OCI-LY7 (cell line): ENCODE measurements at places on chromosomes 16 and 17.

GRCh38 chr17:32142857-32143526, 690 bp downstream of the RHOT1 start:
- DNase-seq, result peak; percentile 35

DNA sequence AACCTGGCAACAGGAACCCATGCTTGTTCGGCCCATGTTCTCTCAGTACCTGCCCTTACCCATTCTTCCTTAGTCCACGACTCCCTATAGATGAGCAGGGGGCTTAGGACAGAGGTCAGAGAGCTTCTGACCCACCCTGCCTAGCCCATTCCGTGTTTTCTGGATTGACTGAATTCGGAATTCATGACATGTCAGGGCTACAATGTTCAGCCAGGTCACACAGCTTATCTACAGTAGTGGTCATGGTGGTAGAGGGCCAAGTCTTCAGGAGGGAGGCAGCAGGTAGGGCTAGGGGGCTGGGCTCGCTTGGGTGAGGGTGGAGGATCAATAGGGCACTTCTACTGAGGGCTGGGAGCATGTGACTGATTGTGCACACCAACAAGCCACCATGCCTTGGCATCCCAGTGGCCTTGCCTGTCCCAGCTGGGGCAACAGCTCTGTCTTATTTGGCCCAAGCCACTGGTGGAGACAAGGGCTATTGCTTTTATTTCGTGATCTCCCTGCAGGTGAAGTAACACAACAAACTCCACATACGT, 3.1 kb downstream of the HEXIM2 start:
- DNase-seq, result no peak

DNA sequence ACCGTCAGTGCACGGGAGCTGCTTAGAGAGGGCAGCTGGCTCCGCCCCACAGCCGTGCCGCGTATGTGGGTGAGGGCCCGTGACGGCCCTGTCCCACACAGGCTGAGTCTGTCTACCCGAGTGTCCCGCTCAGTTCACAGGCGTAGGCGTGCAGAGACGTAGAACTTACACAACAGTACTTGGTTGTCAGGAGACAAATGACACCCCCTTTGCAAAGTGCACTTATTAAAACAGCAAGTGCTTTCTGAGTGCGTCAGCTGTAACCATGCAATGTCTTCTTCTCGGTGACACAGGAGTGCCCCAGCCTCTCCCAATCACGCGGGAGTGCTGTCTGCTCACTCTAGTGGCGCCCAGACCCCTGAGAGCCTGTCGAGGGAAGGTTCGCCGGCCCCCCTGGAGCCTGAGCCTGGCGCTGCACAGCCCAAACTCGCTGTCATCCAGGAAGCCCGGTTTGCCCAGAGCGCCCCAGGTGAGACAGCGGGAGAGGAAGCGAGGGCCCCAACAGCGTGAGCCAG, 64.2 kb downstream of the FOXK2 start:
- no peak for DNase-seq

DNA sequence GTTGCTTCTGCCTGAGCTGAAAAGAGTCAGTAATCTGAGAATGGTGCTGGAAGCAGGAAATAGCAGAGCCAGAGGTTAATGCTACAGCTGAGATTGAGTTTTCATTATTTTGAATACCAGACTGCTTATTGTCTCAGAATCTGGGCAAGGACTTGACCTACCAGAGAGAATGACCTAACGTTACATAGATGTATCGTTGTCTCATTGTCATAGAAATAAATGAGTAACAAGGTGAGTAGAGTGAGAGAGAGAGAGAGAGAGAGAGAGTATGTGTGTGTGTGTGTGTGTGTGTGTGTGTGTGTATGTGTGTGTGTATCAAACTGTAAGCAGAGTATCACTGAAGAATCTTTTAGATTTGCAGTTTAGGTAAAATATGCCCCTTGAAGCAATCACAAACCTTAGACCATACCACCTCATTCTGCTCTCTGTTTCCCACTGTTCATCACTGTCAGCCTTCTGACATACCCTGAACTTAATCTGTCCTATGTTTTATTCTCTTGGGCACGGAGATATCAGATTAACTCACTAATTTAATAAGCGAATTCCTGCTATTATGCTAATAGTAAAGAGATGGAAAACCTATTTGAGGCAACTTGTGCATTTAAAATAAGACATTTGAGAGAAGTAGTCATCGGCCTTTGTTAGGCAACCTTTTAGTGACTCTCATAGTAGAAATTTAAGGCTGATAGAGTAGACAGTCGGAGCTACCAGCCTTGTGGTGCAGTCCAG, 87.8 kb downstream of the CYB561 start:
- DNase-seq, result no peak

- no peak for DNase-seq
Observed at GRCh38 chr16:64711026-64711425, 410.8 kb downstream of the CDH11 start.

- DNase-seq, result no peak
Observed at GRCh38 chr17:8341456-8341855, 1.8 kb downstream of the ODF4 start.

- DNase-seq, result no peak
Observed at GRCh38 chr17:39635614-39636176, 1.2 kb upstream of the STARD3 start.
